Left lung (tissue), 14 donors: ENCODE measurements at places on chromosomes 3 and 15. TPM values are rescaled to one million over a fixed set of nuclear protein-coding genes. Genes with fewer than 3 reads are reported as not detected.
A peak's percentile ranks its signal among the peaks of the same experiment; 100 is the strongest.

GOLGA8N gene
- 7.4 TPM for total RNA-seq

DNA sequence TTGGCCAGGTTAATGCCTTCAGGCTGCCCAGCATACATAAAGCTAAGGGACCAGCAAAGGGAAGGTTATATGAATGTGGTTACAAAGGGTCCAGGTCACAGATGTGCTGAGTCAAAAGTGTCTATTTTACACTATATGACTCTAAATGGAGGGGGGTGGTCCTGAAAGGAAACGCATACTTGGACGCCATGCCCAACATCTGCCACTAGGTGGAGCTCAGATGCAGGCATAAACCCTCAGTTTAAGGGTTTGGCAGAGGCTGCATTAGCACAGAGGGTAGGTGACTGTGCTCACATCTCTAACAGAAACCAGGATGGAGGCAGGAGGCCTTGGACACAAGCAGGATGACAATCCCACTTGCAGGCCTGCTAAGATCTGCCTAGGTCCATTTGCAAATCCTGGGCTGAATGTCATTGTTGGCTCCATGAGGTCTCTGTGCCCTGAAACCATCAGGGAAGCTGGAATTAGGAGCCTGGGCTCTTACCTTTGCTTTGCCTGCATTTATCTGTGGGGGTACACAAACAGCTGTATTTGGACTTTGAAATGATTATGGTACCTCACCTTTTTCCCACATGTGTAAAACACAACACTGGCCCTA lies 55.8 kb downstream of the ZNF621 start:
- DNase-seq = peak; percentile 56

- DNase-seq = no peak
Measured at GRCh38 chr15:77637851-77638692, 5.4 kb upstream of the LINGO1 start.

GRCh38 chr3:127324913-127325628 lies 37.2 kb upstream of the PRR20G start:
- no peak for DNase-seq

DNA sequence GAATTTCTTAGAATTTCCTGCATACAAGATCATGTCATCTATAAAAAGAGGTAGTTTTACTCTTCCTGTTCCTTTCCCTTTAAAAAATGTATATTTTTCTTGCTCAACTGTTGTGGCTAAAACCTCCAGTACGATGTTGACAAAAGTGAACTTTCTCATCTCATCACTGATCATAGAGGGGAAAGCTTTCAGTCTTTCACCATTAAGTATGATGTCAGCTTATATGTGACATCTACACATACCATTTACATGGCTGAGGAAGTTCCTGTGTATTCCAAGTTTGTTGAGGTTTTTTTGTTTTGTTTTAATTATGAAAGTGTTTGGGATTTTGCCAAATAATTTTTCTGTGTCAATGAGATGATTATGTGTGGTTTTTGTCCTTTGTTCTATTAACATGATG lies 173.6 kb downstream of the PLD1 start:
- DNase-seq = no peak

DNA sequence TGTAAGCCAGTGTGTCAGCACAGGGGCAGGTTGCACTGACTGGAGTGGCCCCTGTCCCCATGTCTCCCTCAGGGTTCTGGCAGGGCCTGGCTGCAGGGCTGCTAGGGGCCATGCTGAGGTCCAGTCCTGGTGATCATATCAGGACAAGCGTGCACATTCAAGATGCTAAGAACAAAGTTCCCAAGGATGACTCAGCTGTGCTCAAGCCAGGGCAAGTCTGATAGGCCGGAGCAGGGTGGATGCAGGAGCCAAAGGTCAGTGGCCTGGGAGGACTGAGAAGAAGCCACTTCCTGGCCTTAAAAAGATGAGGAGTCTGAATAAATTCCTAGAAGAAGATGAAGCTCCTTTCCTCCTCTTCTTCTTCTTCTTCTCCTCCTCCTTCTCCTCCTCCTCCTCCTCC lies 353.2 kb downstream of the AGBL1 start:
- DNase-seq = peak; percentile 28

DNA sequence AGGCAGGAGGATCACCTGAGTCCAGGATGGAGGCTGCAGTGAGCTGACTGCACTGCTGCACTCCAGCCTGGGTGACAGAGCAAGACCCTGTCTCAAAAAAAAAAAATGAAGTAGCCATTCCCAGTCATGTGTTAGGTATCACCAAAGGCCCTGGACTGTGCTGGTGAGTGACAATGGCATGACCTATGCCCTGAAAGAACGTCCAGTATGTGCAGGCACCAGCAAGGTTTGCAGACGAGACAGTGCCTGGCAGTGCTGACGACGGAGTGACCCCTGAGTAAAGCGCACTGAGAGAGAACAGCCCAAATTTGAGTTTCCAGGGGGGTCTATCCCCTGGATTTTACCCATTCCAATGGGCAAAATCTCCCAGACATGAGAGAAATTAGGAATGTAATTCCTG lies 45.2 kb downstream of the RBPMS2 start:
- DNase-seq = no peak

DNA sequence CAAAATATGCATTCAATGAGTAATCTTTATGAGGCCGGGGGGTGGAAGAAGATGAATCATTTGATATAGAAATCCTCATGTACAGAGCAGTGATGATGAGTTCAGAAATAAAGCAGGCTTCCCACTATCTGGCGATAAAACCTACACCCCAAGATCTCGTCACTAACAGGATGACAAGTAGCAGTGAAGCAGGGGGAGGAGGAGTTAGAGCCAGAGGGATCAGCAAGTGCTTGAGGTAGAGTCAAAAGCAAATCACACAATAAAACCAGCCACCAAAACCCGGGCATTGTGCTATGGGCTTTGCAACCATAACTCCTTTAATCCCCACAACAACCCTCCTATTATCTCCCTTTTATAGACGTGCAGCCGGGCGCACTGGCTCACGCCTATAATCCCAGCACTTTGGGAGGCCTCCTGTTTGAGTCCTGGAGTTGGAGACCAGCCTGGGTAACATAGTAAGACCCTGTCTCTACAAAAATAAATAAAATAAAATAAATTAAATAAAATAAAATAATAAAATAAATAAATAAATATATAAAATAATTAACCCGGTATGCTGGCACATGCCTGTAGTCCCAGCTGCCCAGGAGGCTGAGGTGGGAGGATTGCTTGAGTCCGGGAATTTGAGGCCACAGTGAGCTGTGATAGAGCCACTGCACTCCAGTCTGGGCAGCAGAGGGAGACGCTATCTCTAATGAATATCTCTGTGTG lies 53.0 kb downstream of the STARD5 start:
- DNase-seq = no peak

- peak; percentile 56 for DNase-seq
Measured at GRCh38 chr15:86079508-86080266, at the start of gene AGBL1. TSS of gene AGBL1 (plus strand) at chr15:86079871.

- peak; percentile 49 for DNase-seq
Measured at GRCh38 chr15:64050281-64051092, 4.2 kb upstream of the DAPK2 start.

- no peak for DNase-seq
Measured at GRCh38 chr15:45703670-45704328, 69.0 kb downstream of the SQOR start.

GRCh38 chr3:13115576-13115910 lies 42.3 kb upstream of the IQSEC1 start:
- DNase-seq = no peak
